Cortex of kidney (tissue), 1 donor: ENCODE measurements at places on chromosomes 4 and X.

DNA sequence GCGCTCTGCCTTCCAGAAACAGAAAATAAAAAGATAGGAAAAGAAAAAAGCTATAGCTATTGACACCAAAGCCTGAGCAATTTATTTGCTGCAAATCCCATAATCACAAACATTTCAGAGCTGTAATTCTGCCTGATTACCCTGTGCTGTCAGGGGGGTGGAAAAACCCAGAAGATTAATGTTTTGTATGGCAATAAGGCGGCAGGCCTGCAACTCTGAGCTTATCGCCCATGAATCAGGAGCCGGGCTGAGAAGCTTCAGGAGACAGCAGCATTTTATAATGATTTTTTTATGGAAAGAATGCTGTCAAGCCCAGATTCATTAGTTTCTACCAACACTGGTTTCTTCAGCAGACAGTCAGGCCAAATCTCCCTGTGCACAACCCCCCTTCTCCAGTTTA, 82.6 kb upstream of the TMEM164 start:
- DNase-seq = no peak

DNA sequence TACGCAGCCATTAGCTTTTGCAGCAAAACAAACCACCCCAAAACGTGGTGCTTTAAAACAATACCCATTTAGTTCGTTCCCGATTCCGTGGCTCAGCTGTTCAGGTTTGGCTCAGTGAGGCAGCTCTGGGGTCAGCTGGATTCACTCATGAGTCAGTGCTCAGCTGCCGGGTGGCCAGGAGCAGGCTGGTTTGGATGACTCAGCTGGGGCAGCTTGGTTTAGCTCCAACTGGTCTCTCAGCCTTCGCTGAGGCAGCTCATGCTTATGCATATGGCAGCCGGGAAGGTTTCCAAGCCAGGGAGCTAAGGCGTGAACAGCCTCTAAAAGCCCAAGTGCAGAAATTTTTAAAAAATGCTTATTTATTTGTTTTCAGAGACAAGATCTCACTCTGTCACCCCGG, 13.3 kb upstream of the CD99 start:
- DNase-seq = no peak

DNA sequence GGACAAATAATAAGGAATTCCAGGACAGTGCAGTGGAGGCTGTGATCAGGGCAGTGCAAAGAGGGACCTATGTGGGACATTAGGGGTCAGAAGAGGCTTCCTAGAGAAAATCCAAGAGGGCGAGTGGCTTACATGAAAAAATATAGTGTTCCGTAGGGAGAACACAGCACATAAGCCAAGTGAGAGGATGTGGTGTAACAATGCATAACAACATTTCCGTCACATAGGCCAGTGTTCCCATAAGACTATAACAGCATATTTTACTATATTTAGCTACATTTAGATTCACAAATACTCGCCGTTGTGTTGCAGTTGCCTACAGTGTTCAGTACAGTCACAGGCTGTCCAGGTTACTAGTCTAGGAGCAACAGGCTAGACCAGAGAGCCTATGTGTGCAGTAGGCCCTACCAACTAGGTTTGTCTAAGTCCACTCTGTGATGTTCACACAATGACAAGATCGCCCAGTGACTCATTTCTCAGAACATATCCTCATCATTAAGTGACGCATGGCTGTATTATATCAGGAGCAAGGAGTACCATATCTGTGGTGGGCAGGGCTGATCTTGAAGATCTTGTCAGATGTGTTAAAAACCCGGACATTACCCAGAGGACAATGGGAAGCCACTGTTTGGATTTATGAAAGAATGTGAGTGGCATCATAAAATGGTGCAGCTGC, 74.0 kb upstream of the TBL1X start:
- no peak for DNase-seq

DNA sequence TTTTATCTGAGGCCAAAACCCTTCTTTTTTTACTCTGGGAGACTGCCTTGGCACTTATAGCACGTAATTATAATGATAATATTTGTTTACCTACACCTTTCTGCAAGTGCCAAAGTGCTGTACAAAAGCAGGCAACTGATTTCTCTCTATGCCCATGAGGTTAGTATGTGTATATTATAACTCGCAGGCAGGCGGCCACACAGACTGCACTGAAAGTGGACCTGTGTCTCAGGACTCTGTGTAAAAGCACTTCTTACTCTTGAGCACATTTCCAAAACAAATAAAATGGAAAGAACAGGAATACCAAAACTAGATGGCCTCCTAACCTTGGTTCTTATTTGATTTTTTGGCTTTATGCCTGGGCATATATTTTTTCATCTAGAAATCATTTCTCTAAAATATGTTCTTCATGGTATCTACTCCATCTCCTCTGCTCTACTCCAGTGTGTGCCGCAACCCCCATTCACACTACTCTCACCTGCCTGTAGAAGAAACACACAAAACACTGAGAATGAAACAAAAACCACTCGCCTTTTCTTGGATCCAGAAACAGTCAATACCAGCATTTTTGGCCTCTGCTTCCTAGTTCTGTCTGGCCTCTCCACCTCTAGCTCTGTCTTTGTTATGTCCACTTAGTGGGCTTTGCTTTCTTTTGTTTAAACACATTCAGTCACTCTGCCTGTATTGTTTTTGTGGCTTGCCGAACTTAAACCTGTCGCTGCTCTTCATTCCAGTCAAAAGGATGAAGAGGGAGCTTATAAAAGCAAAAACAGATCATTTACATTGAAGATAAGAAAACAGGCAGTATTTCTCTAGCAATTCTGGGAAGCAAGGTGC, 934.5 kb upstream of the TENM3 start:
- DNase-seq = no peak

GRCh38 chr4:28724239-28724638, 1863.6 kb downstream of the STIM2 start:
- no peak for DNase-seq

GRCh38 chr4:42789041-42789567, 103.4 kb upstream of the GRXCR1 start:
- no peak for DNase-seq

- DNase-seq = no peak
Measured at GRCh38 chrX:54495814-54496516, at the start of gene FGD1. TSS of gene FGD1 (minus strand) at chrX:54496234. CDS start at chrX:54495432, 802 bp downstream.

GRCh38 chr4:112238833-112239232, 7.2 kb downstream of the AP1AR start:
- no peak for DNase-seq

GRCh38 chrX:83916525-83916924, 55.6 kb downstream of the CYLC1 start:
- no peak for DNase-seq

- no peak for DNase-seq
Measured at GRCh38 chr4:5972571-5972970, 45.7 kb downstream of the C4orf50 start.

DNA sequence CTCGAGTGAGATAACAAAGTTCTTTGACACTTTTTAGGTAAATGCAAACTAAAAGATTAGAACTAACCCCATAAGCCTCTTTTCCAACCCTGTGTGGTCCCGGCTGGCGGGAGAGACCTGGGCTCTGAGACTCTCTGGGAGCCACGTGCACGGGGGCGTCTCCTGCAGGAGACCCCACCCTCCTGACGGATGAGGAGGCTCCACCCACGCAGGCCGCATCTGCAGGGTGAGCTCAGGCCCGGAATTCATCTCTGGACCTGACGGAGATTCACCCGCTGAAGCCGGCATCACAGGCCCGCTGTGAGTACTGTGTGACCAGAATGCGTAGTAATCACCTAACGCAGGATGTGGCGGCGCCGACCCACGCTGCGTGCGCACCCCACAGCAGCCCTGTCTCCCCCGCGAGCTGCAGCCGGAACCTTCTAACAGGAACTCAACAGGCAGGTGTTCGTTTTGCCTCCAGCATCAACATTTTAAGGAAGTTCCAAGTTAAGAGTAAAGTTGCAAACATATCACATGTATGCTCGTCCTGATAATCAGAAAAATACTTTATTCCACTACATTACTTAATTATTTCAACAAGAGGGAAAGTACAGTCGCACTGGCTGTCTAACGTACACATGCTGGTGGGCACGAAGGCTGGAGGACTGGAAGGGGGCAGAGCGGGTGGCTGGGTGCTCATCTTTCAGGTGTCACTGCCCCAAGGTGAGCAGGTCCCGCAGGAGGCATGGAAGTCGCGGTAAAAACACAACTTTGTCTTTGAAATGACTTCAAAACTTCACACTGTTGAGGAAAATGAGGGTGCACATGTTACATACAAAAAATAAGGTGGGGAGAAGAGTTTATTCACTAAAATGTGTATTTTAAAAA, 44.5 kb downstream of the FGFRL1 start:
- no peak for DNase-seq

DNA sequence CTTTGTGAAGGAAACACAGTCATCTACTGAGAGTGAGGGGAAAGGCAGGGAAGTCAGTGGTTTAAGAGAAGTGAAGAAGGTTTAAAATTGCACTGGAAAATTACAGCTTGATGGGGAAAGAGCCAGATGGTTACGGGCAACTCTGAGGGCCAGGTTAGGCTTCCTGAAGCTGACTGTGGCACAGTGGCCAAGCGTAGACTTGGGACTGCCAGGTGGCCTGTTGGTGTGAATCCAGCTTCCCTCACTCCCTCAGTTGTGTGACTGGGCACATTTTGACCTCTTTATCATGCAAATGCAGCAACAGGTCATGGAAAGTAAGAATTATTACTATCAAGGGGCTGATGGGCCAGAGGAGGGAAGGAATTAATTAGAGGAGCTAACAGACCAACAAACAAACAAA, 390.1 kb downstream of the UNC5C start:
- no peak for DNase-seq

DNA sequence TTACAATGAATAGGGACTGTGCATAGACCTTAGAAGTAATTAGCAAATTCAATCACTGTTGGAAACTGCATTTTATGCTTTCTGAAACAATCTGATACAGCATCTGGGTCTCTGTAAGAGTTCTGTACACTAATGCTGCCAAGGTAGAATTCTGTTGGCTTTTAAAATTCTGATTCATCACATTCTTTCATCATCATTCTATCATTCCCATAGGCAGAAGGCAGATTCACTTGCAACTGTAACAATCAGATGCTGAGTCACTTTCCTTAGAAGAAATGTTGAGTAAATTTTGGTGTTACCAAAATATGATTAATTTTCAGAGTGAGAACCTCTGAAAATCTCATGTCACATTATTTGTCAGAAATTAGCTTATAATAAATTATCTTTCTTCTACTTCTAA, 267.2 kb downstream of the MAPK10 start:
- no peak for DNase-seq

GRCh38 chr4:6116696-6117285, 83.6 kb downstream of the JAKMIP1 start:
- DNase-seq = no peak

DNA sequence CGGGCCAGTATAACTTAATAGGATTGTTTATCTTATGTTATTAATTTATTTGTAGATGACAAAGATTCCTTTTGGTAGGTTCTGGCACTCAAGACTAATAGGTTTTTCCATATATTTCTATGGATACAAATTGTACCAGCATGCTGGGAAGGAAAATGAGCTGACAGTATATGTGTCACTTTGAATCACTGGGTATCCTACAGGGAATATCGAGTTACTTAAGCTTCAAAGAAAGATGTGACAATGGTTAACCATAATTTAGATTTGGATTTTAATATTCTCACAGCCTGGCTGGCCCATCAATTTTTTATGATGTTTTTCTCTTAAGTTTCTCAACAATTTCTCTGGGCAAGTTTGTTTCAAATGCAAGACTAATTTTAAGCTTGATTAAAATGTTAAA, 498.8 kb upstream of the FTHL17 start:
- DNase-seq = no peak

- no peak for DNase-seq
Measured at GRCh38 chr4:93416344-93417128, 412.0 kb upstream of the ATOH1 start.

- DNase-seq = no peak
Measured at GRCh38 chrX:99857455-99857854, 552.6 kb downstream of the PCDH19 start.

DNA sequence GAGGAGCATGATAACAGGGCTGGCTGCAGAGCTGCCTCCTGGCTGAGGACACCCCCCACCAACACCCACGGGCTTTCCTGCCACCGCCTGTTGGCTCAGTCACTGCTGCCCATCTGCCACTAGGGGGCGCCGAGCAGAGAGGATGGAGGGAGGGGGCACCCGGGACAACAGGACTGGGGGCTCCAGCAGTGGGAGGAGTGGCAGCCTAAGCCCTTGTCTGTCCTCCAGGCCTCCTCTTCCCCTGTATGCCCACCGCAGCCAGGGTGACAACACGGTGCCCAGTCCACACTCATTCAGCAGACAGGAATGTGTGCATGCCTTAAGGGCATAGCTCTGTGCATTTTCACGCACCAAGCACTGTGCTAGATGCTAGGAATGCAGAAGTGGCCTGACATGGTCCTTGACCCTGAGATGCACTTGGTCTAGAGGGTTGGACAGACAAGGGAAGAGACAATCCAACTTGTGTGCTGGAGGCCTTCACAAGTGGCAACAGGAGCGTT, 149.9 kb downstream of the AMMECR1 start:
- DNase-seq = no peak

GRCh38 chrX:111778591-111778990, 97.4 kb upstream of the TRPC5OS start:
- no peak for DNase-seq
